Mesenteric fat pad (tissue), 1 donor: ENCODE measurements at places on chromosomes 16 and 17. TPM values are rescaled to one million over a fixed set of nuclear protein-coding genes. Genes with fewer than 3 reads are reported as not detected.

DNA sequence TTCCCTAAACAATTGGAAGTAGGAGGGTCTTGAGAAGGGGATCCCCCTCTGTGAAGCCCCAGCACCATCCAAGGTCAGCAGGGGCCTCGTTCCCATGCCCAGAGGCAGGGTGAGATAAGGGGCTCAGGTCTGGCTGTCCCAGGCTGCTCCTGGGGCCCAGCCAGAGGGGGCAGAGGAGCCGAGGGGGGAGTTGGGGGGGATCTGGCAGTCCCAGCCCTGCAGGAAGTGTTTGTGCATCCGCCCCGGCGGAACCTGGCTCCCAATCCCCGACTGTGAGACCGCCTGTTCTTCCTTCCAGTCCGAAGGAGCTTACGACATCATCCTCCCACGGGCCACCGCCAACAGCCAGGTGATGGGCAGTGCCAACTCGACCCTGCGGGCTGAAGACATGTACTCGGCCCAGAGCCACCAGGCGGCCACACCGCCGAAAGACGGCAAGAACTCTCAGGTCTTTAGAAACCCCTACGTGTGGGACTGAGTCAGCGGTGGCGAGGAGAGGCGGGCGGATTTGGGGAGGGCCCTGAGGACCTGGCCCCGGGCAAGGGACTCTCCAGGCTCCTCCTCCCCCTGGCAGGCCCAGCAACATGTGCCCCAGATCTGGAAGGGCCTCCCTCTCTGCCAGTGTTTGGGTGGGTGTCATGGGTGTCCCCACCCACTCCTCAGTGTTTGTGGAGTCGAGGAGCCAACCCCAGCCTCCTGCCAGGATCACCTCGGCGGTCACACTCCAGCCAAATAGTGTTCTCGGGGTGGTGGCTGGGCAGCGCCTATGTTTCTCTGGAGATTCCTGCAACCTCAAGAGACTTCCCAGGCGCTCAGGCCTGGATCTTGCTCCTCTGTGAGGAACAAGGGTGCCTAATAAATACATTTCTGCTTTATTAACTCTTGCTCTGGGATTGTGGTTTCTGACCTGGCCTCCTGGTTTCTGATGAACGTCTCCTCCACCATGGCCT lies 14.9 kb downstream of the GPRC5C start:
- no peak for DNase-seq

DNA sequence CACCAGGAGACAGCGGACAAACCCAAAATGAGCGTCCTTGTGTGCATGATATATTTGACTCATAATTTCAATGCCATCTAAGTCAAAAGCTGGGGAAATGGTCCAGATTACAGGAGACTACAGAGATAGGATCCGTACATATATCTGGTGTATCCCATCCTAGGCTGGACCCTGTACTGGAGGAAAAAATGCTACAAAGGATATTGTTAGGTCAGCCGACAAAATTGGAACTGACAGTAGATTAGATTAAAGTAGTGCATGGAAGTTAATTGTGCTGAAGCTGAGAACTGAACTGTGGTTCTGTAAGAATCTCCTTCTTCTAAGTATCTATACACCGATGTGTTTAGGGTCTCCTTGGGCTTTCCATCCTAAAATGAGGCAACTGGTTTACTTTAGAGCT lies 24.3 kb downstream of the KCNG4 start:
- no peak for DNase-seq

DNA sequence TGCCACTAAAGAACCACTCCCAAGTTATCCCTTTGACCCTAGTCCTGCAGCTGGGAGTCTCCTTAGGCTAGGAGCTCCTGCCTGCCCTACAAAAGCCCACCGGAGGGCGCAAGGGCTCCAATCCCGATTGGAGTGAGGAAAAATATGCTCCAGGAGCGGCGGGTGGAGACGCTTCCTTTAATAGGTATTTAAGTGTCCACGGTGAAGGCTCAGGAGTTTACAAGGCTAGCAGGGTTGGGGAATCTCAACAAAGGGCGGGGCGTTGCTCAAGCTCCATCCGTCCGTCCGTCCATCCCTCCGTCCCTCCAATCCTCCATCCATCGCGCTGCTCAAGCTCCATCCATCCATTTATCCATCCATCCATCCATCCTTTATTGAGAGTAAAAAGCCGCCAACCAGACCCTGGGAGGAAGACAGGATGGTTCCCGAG lies 556 bp upstream of the SPNS1 start:
- no peak for DNase-seq

GRCh38 chr16:2429771-2430663 lies 770 bp downstream of the CCNF start:
- no peak for DNase-seq

DNA sequence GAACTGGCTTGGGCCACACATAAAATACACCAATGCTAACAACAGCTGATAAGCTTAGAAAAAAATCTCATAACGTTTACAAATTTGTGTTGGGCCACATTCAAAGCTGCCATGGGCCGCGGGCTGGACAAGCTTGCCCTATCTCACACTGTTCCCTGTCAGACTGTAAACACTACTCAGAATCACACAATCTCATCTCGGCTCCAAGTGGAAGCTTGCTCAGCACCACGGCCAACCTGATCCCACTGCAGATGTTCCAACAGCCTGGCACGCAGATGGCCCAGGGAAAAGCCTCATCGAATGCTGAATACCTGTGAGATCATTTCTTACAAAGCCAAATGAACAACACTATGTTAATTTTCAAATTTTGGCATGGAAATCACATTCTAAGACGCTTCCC lies 125.8 kb downstream of the ANKRD11 start:
- no peak for DNase-seq

DNA sequence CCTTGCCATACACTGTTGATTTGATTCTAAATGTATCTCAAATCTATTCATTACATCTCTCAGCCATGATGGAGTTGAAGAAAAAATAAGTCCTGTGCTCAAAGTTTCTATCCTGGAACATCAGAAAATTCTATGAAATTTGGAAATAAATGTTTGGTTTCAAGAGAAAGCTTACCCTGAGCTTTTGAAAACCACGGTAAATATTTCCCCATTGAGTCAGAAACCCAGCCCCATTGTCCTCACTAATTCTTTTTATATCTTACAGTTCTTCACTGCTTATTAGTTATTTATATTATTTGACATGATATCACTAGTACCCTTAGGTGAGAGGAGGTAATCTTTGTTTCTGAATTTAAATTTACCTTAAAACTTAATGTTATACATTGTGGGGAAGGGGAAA lies 128.5 kb downstream of the MRTFB start:
- DNase-seq: no peak

The IRF8 gene
- 112 TPM for total RNA-seq

The WNT9B gene
- 0.74 TPM for total RNA-seq

The EFCAB5 gene
- total RNA-seq: not detected
